ENCODE measurements at places on chromosomes 12 and 14.

DNA sequence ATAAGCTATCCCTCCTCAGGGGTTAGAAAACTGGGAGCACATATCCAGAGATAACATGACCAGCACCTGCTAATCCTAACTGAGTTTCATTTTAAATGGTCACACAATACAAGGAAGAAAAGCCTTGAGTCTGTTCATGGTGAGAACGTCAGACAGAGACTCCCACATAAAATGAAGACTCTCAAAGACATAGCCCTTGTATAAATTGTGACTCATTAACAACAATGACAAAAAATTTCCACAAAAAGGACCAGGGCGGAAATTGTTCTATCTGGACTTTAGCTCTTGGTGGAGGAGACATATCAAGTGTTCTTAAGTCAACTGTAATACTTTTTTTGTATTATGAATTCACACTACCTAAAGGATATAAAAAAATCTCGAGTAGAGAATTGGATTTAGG, 313.7 kb upstream of the DCN start:
- no peak for DNase-seq

DNA sequence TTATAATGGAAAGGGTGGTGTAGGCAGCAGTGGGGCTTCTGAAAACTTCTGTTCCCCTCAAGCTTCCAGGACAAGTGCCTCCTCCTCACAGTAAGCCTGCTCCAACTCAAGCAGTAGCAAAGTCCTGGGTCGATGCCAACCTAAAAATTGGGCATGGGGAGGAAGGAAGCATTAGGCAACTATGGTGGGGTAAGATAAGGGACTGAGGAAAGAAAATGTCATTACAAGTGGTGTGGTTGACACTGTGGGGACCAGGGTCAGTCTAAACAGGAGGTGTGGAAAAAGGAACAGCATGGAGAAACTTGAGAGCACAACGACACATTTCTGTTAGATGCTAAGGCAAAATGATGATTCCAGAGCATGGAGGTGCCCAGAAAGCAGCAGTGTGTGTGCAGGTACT, 34.9 kb downstream of the WIF1 start:
- DNase-seq = peak; percentile 75

DNA sequence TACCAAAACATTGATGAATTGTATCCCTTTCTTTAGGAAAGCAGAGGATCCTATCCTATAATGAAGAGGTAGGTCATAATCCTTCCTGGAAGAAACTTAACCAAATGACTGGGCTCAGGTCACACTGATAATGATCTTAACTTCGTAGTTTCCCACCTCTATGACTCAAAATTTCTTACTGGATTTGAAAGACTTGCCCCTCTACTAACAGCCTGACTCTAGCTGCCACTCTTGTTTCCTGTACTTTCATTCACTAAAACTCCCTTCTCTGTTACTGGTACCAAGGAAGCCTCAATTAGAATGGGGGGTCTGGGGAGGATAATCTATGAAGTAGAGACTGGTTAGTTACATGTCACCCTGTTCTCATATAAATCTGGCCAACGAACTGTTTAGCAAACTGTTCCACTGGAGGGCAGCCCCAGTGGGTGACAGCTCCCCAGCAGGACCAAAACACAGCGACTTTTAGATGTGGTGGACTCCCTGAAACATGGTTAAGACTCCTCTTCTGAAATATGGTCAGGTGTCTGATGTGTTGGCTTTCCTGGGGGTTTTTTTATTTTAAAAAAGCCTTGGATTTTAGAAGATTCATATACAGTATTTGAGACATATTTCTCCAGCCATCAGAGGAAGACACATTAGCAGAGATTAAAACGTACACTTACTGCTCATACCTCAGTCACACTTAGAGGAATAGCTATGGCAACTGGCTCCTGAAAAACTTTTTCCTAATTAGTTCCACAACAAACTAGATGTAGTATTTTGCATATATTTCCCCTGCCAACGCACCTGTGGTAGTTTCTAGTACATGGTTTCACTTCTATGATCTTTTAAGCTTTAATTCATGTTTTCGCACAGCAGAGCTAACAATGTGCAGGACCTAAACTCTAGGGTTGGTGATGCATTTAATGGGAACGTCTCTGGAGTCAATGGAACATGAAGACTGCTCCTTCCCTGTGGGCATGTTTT, 72.3 kb downstream of the ACADS start:
- no peak for DNase-seq

DNA sequence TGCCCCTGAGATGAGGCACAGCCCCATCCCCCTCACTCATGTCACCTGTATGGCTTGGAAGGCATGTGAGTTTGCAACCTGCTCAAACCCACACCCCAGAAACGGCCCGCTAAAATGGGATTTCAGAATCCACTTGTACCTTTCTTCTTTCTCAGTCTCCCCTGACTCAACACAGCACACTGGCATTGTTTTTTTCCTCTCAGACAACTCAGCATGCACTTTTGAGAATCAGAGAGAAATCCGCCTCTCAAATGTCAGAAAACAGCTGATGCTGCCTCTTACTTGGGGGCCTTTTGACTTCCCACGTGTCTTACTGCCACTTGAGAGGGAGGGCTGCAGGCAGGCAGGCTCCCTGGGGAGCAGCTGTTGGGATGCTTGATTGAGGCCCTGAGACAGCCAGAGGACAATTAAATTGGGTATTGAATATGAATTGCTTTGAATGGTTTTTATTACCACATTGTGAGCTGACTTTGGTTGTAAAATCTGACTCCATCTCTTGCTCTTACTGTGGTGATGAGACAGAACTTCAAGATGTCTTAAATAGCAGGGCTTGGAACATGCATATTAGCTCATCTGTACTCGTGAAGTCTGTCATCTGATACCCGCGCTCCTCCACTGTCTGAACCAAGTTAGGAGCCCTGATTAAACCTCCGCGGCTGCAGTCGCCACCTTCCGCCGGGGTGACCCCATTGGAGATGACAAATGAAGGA, 96.6 kb downstream of the APAF1 start:
- DNase-seq = no peak

GRCh38 chr14:90159146-90159545, 97.2 kb upstream of the PSMC1 start:
- DNase-seq = no peak

- DNase-seq = no peak
Measured at GRCh38 chr12:106645074-106645421, 62.2 kb downstream of the RFX4 start.
